ENCODE measurements at places on chromosomes 5 and 9.

GRCh38 chr5:74056789-74057164 lies 430.8 kb downstream of the ARHGEF28 start:
- DNase-seq, result peak; percentile 5

GRCh38 chr5:172668594-172669071 lies 27.6 kb downstream of the NEURL1B start:
- no peak for DNase-seq

DNA sequence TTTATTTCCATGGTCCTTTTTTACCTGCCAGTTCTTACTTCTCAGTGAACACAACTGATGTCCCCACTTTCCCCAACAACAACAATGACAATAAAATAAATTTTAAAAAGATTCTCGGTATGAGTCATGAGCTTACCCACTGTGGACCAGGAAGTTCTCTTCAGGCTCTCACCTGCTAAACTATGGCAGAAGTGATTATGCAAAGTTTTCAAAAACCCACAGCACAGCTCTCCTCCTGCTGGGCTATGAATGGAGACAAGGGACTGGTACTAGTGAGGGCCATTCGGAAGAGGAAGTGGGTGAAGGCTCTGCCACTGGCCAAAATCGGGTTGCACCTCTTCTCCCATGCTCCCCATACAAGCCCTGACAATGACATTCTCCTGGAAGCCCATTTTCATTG lies 429.4 kb downstream of the PIK3R1 start:
- DNase-seq, result no peak

DNA sequence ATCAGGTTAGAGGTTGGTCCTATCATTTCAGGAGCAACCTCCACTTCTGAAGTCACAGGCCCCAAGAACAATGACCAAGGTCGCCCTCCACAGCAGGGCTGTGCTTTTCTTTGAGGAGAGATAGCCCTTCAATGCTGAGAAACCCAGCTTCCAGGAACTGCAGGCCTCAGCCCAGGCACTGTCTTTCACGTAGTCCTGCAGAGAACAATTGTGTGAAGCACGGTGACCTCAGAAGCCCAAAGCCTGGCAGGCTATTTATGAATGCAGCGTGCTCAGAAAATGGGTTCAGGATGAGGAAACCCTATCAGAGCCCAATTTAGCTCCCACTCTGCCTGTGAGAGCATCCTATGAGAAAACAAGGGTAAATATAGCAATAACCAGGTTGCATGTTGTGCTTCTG lies 388.3 kb downstream of the PLK2 start:
- no peak for DNase-seq

DNA sequence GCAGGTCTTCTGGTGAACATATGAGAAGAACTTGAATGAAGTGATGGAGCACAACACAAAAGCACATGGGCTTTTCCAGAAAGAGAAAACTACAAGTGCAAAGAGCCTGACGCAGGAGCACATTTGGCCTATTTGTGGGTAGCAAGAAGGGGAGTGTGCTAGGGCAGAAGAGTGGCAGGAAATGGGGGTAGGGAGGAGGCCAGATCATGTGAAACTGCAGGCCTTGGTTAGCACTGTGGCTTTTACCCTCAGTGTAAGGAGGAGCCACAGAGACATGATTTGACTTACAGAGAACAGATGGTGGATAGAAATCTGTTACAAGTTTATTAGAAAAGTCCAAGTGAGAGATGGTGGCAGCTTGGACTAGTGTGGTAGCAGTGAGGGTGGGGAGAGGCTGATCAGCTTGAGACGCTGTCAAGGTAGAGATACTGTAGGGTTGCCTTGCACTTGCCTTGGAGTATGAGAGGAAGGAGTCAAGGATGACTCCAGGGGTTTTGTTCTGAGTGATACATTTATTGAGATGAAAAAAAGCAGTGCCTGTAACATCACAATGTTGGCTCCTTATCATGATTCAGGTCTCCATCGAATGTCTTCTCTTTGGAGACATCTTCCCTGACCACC lies 126.7 kb downstream of the PPP2R2B start:
- peak; percentile 61 for DNase-seq

Data from activated naive CD4-positive, alpha-beta T cell treated with anti-CD3 and anti-CD28 coated beads for 36 hours (primary cell).